ENCODE measurements at places on chromosomes 1 and 21. TPM values are rescaled to one million over a fixed set of nuclear protein-coding genes. Genes with fewer than 3 reads are reported as not detected.
A peak's percentile ranks its signal among the peaks of the same experiment; 100 is the strongest.

VAV3 gene
- total RNA-seq, result 0.03 TPM

KRTAP10-11 gene
- not detected for total RNA-seq

SAMD13 gene
- total RNA-seq, result 0.43 TPM

- DNase-seq, result no peak
These were observed 10.3 kb downstream of the KIAA0040 start for GRCh38 chr1:175182201-175182746.

DNA sequence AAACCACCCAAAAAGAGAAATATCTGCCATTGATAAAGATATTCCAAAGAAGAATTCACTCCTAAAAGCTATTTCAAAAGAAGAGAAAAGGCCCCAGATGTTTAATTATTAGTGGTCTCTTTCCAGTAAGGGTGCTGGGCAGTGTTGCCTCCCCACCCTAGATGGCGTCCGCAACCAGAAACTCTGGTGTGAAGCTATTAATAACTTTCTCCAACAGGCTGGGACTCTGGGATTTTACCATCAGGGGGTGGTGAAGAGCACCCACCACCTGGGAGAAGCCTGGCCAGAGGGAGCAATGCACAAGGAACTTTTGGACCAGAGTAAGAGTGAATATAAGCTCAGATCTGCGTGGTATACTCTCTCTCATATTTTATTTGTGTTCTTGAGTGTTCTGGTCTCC is 115.4 kb upstream of the TIAM1 start:
- DNase-seq, result peak; percentile 23

DNA sequence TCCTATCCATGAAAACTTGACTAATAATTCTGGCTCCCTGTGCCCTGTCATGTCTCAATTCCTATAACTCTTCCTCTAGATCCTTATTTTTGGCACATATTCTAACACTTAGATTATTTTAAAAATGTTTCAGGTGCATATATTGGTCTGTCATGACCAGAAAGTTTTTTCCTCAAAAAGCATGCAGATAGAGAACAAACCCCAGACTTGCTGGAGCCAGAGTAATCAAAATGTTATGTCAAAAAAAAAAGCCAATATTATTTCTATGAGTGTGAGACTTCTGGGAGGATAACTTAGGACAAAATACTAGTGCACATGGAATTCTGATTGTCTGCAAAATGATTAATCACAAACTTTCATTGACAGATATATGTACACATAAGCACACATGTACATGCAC is 135.1 kb upstream of the MROH9 start:
- DNase-seq, result no peak

GRCh38 chr1:205743977-205744376 is 6.0 kb downstream of the NUCKS1 start:
- DNase-seq, result no peak

All from HT-29 (cell line).